ENCODE measurements at places on chromosomes 5 and 9.
A peak's percentile ranks its signal among the peaks of the same experiment; 100 is the strongest.

- H3K4me3 ChIP-seq: peak overlapping the region; percentile 4
- peaks cover 9% of the 10 kb centered on the region for H3K4me1 ChIP-seq
- no peak for DNase-seq
- no peaks in the 10 kb centered on the region for H3K27me3 ChIP-seq
- no peak overlapping the region for H3K27ac ChIP-seq
- no peaks in the 10 kb centered on the region for H3K36me3 ChIP-seq
These were observed 12.5 kb upstream of the ZSWIM6 start for GRCh38 chr5:61319388-61320146.

- H3K36me3 ChIP-seq: peaks cover 4% of the 10 kb centered on the region
- DNase-seq: no peak
- H3K4me1 ChIP-seq: no peaks in the 10 kb centered on the region
- no peak overlapping the region for H3K4me3 ChIP-seq
- H3K27ac ChIP-seq: no peak overlapping the region
These were observed 59.3 kb downstream of the SNX30 start for GRCh38 chr9:112809906-112810305.

DNA sequence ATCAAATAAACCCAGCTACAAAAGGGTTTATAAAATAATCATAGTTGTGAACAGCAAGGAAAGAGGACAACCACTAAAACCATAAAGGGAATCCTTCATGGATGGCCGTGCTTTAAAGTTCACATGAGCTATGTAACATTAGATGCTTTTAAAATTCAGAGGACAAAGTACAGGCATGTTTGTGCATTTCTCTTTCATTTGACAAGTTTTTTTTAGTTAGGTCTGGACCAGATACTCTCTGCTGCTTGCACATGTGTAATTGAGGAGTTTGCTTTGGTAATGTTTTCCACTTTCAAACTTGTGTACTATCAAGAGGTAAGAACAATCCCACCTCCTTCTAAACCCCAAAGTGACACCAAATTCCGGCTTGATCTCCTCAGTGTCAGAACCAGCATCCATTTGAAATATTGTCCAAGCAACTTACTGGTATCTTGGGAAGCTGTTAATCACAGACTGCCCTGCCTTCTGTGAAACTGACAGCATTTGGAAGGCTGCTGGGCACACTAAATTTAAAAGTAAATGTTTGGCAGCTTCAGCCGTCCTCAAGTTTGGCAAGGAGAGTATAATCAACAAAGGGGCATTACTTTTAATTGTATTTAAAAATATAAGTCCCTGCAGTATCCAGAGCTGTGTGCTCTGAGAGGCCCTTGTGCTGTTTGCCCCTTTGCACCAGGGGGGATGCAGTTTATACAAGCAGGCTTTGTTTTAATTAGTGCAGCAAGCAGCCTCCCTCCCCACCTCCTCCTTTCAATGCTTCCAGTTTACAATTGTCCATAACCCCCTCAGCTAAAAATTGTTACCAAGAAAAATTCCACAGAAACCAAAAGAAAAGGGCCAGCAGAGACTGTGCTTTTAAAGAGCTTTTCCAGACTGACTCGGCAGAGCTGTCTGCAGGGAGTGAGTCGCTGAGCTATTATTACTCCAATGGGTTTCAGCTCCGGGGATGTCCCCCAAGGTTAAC is 328.3 kb upstream of the MPDZ start:
- H3K4me1 ChIP-seq: no peaks in the 10 kb centered on the region
- DNase-seq: no peak
- H3K27me3 ChIP-seq: no peaks in the 10 kb centered on the region

GRCh38 chr9:86991077-86991476 is 43.8 kb upstream of the GAS1 start:
- H3K27ac ChIP-seq: no peak overlapping the region
- no peak for DNase-seq
- no peaks in the 10 kb centered on the region for H3K36me3 ChIP-seq
- no peak overlapping the region for H3K4me3 ChIP-seq

GRCh38 chr5:124725040-124725434 is 21.4 kb downstream of the ZNF608 start:
- no peak overlapping the region for H3K27ac ChIP-seq
- no peak for DNase-seq
- no peaks in the 10 kb centered on the region for H3K36me3 ChIP-seq
- H3K4me3 ChIP-seq: no peak overlapping the region
- no peaks in the 10 kb centered on the region for H3K4me1 ChIP-seq
- H3K27me3 ChIP-seq: no peaks in the 10 kb centered on the region

DNA sequence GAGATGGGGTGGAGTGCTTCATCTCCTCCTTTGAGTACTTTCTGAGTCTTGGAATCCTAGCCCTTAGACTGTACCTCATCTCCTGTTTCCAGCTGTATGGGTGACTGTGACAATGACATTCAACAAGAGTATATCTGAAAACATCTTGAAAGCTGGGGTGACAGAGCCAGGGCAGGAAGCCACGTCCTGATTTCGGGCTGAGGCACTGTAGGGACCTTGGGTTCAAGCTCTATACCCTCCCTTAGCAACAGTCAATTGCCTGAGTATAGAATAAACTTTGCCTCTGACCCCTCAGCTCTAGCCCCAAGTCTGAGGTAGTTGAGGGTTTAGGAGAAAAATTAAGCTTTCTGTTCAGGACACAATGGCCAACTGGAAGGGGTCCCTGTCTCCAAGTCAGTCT is 6.3 kb downstream of the FOXE1 start:
- no peak for DNase-seq
- no peak overlapping the region for H3K27ac ChIP-seq
- H3K36me3 ChIP-seq: no peaks in the 10 kb centered on the region
- peaks cover 62% of the 10 kb centered on the region for H3K27me3 ChIP-seq
- peaks cover 22% of the 10 kb centered on the region for H3K4me1 ChIP-seq
- H3K4me3 ChIP-seq: no peak overlapping the region

GRCh38 chr9:125218621-125219020 is 18.3 kb downstream of the RABEPK start:
- no peak overlapping the region for H3K4me3 ChIP-seq
- no peaks in the 10 kb centered on the region for H3K4me1 ChIP-seq
- no peaks in the 10 kb centered on the region for H3K27me3 ChIP-seq
- H3K27ac ChIP-seq: no peak overlapping the region
- H3K36me3 ChIP-seq: peaks cover 37% of the 10 kb centered on the region
- DNase-seq: no peak

Data from CD4-positive, alpha-beta T cell (primary cell).